ENCODE measurements at places on chromosomes 1 and 21.

GRCh38 chr1:53410100-53410541 is 49.1 kb upstream of the DMRTB1 start:
- DNase-seq, result no peak

DNA sequence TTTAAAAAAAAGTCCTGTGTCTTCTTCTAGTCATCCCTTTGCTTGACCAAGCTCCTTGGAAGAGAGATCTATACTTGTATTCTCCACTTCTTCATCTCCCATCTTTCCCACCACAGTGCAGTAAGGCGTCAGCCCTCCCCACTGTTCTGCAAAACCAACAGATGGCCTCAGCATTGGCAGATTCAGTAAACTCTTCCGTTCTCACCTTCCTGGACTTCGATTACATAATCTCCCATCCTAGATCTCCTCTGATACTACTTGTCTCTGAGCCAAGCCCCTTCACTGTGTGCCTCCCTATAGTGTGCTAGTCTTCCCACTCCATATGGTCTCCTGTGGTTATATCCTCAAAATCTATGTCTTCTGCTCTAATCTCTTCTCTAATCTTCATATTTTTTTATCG is 1.6 kb upstream of the COLGALT2 start:
- no peak for DNase-seq

DNA sequence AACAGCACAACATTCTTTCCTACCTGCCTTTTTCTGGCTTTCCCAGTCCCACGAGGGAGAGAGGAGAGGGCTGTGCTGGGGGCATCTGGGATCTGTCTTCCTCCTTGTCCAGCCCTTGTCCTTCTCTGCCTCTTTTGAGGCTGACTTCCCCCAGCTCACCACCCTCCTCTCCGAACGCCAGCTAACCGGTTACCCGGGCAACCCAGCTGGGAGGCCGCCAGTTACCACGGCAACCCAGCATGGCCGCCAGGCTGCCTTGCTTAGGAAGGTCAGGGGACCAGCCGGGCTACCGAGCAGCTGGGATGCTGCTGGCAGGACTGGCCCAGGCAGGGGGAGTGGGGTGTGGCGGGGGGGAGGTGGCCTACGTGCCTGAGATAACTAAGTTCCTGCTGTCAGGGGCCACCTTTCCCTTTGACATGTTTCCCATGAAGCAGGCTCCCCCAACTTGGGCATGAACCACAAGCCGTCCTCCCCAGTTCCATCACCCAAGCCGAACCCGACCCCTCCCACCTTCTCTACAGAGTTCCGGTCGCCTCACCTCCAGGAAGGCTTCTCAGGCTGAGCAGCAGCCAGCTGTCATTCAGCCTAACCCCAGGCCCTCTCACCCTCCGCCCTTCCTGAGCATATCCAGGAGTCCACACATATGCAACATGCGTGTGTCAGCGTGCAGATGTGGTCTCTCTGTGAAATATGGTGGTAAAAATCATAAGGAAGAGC is 8.7 kb downstream of the PLEKHA6 start:
- DNase-seq, result no peak

- DNase-seq, result no peak
Measured at GRCh38 chr1:175417316-175417715, 224.7 kb upstream of the KIAA0040 start.

- DNase-seq, result no peak
Measured at GRCh38 chr1:170471398-170472053, 60.4 kb upstream of the GORAB start.

Data from NCI-H510A treated with DMSO at 0.1 percent for 48 hours (cell line).